NB4 (cell line): ENCODE measurements at places on chromosomes 3 and 15.

DNA sequence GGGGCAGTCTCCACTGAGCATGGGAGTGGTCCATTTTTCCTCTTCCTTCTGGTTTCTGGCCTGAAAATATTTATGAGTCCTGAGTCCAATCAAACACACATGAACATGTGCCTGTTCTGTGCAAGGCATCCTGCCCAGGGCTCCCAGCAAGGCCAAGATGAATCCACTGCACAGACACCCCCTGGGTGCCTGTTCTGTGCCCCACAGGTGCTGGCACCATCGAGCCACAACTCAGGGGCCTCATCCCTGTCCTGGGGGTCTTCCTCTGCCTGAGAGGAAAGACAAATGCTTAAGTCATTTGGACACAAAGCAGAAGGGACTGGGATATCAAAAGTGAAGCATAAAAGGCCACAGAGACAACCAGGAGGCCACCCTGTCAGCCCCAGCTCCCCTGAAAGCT lies 87.4 kb upstream of the IQSEC1 start:
- DNase-seq = no peak

DNA sequence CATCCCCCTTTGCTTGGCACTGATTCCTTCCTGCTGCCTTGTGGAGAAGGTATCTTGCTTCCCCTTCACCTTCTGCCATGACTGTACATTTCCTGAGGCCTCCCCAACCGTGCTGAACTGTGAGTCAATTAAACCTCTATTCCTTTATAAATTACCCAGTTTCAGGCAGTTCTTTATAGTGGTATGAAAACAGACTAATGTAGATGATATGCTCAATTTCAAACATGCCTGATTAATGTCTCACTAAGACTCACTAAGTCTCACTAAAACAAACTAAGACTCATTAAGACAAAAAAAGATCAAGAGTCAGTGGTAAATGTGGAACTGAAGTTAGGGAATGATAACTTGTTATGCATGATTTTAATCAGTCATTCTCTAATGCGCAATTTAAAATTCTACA lies 606.6 kb downstream of the RBMS3 start:
- DNase-seq = no peak

DNA sequence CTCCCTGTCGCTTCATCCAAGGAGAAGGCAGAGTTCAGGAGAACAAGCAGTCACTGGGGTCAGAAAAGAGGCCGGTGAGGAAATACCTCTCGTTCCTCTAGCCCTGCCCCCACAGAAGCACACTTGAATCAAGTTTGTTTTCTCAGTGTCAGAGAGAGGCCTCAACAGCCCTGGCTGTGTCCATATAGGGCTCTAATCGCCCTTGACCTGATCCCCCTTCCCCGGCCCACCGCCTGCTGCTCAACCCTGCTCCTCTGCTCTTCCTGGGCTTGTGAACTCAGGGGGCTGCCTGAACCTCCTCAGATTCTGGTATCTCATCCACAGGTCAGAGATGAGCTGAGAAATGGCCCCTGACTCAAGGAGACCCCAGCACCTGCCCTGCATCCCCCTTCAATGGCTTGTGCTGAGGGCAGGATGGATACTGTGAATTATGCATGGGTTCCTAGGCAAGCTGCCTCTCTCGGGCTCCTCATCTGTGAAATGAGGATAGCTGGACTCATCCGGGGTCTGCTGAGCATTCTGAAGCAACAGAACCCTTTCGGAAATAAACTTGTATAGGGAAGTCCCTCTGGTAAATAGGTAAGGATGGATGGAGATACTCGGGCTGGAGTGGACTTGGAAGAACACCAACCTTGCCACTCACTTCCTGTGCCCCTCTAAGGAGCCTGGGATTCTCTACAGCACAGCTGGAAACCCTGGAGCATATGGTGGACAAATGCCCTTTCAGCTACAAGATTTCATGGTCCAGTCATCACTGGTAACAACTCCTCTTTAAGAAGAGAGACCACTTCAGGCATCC lies 147.5 kb downstream of the STT3B start:
- no peak for DNase-seq

- no peak for DNase-seq
Observed at GRCh38 chr15:85401108-85401774, 20.8 kb downstream of the AKAP13 start.

- no peak for DNase-seq
Observed at GRCh38 chr3:72164635-72164978, 379.7 kb upstream of the PROK2 start.

DNA sequence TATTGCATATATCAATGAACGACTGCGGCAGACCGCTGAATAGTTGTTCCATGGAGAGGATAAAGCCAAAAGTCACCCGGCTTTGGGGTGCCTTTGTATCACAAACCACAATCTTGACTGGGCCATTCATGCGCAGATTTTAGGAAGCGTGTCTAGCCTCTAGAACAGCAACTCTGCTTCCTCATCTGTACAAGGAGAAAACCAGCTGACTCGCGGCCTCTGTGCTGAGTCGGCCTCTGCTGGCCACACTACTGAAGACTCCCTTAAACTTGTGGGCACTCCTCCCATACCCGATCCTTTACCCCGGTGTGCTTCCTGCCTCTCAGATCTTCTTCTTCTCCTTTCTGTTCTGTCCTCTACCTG lies 872 bp downstream of the DLEC1 start:
- DNase-seq = peak; percentile 83

GRCh38 chr3:48952510-48953118 lies 34.0 kb downstream of the ARIH2 start:
- DNase-seq = peak; percentile 15

- no peak for DNase-seq
Observed at GRCh38 chr3:184160456-184160855, 5.3 kb downstream of the DVL3 start.

- DNase-seq = no peak
Observed at GRCh38 chr3:17967111-17967510, 224.7 kb upstream of the TBC1D5 start.

- no peak for DNase-seq
Observed at GRCh38 chr3:124202754-124203153, 210.8 kb upstream of the ROPN1 start.

DNA sequence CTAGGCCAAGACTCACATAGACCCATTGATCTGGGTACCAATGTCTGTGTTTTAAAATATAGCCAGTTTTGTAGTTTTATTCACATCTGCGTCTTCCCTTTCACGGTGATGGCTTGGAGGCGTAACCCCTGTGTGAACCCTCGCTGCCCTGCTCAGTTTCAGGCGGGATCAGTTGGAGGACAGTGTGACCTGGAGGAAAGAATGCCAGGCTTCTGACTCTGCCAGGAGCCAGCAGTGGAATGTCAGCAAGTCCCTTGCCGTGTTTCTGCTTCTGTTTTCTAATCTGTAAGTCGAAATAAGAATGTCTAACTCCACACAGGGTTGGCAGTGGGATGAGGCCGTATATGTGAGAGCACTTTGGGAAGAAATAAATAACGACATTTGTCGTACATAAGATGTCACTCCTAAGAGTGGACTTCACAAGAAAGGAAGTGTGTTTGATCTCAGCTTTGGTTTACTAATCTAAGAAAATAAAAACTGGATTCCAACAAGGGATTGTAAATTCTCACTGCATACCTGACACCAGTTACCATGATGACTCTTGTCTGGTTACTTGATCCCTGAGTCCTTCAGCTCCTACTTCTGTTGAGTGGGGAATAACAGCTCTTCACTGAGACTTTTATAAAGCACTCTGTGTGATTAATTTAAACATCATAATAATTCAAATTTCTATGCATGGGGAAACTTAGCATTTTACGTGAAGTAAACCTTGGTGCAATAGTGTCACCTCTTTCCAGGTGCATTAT lies 6.3 kb upstream of the CA12 start:
- no peak for DNase-seq

DNA sequence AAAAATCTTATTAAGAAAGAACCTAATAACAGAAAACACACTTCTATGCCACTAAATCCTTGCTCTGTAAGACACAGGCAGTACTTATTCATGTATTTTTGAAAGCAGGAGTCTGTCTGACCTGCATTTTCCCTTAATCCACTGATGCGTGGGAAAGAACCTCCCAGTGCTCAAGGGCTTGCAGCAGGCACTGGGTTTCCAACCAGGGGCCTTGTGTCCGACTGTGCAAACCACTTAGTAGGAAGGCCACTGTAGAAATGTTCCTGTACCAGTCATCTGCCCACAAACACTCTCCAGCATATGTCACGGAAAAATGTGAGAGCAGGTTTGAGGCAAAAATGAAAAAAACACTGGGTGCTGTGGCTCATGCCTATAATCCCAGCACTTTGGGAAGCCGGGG lies 12.4 kb downstream of the CXCR6 start:
- no peak for DNase-seq

DNA sequence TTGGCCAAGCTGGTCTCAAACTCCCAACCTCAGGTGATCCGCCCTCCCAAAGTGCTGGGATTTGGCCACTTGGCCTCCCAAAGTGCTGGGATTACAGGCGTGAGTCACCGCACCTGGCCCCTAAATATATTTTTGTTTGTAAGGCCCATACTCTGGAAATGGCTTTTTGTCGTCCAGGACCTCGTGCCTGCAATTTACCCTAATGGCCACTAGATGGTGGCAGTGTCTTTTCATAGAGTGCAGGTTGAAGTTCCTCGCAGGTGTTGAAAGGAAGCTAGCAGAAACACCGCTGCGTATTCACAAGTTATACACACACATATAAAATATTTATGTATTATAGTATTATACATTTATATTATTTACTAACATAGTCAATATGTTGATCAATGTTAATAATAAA lies 97.2 kb downstream of the LRTM1 start:
- peak; percentile 61 for DNase-seq

- DNase-seq = peak; percentile 31
Observed at GRCh38 chr3:183259621-183260020, 6.6 kb downstream of the B3GNT5 start.

DNA sequence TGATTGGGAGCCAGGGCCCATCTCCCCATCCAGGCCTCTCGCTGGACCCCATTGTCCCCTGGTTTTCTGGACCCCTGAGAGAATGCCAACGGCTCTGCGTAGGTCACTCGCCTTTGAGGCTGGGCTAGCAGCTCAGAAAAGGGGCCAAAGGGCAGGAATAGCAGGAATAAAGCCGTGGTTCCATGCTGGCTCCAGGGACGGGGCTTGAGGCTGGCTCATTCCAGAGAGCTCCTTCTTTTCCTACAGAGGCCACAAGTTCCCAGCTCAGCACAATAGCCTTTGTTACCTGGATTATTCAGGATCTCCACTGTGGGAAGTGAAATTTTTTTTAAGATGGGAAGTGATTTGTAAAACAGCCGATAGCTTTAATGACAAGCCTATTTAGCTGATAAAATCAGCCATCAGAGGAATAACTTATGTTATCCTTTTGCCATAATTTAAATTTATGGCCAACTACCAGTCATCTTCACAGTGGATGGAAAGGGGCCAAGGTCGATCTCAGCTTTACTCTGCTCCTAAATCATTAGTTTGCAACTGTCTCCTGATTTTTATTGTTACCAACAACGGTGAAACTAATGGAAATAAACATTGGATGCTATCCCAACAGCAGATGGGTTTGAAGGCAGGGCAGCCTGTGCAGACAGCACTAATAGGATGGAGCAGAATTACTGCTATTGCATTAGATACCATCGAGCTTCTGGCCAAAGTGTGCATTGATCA lies 124.3 kb downstream of the TMEM266 start:
- DNase-seq = no peak

- DNase-seq = no peak
Observed at GRCh38 chr3:125134952-125135351, 77.6 kb downstream of the SLC12A8 start.

- no peak for DNase-seq
Observed at GRCh38 chr3:113585720-113586119, 53.4 kb downstream of the SIDT1 start.

GRCh38 chr15:63107895-63108546 lies 13.6 kb upstream of the LACTB start:
- DNase-seq = no peak

DNA sequence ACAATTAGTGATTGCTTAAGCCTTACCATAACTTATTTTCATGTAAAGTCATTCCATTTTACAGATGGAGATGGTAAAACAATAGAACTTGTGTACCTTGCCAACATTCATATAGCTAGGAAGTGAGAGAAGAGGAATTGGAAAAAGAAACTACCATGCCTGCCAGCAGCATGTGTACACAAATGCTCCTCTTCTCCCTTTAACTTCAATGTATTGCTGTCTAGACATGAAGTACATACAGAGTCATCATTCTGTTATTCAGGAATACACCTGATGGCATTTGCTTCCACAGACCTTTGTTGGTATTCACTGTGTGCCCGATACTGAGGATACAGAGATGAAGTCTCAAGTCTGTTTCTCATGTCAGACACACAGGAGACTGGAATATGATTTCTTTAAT lies 7.1 kb upstream of the TMEM207 start:
- DNase-seq = no peak
